ENCODE measurements at places on chromosomes 2 and 18.

DNA sequence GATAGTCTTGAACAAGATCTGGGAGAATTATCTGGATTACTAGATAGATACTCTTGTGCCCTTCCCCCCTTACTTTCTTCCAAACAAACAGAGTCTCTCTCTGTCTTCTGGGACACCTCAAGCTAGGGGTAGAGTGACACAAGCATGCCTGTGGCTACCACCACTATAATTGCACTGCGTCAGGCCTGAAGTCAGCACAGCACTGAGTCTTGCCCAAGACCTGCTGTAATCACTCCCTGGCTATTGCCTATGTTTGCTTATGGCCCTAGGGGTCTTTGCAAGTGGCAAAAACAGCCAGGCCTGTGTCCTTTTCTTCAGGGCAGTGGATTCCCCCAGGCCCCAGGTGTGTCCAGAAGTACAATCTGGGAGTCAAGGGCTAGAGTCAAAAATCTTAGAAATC lies 106.6 kb downstream of the SLC5A7 start:
- DNase-seq = no peak

GRCh38 chr18:47120428-47120827 lies 29.9 kb downstream of the HDHD2 start:
- no peak for DNase-seq

DNA sequence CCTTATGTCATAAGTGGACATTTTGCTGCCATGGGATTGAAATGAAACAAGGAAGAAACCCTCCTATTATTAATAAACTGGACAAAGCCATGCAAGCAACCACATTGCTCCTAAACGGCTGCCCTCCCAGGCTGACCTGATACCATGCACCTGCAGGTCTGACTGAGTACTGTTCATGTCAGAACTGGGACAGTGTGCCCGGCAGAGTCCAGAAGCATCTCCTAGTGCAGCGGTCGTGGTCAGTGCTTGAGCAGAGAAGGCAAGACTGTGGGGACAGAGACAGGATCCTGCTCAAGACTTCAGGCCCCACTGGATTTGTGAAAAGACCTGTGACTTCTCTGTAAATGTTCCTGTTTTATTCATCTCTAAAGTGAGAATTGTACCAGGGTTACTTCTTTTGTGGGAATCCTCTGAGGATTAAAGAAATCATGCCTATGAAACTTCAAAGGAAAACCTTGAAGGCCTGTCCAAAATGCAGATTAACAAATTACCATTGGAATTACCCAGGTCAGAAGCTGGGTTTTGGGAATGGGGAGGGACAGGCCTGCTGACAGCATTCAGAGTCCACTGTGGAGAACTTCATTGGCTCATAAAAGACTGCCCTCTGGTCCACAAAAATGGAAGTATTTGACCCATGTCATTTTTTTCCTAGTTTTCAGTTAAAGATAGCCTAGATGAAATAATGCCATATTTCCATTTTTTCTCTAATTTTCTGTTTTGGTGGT lies 13.9 kb downstream of the RNF144A start:
- DNase-seq = no peak

GRCh38 chr18:27750014-27750413 lies 426.9 kb downstream of the CDH2 start:
- no peak for DNase-seq

All from stimulated activated CD4-positive, alpha-beta T cell treated with anti-CD3 and anti-CD28 coated beads, Interleukin-1b, Interleukin-23, amount 100 ng/mL, for 1 hour (primary cell).